HL-60 (cell line): ENCODE measurements at places on chromosomes 16 and 17.

DNA sequence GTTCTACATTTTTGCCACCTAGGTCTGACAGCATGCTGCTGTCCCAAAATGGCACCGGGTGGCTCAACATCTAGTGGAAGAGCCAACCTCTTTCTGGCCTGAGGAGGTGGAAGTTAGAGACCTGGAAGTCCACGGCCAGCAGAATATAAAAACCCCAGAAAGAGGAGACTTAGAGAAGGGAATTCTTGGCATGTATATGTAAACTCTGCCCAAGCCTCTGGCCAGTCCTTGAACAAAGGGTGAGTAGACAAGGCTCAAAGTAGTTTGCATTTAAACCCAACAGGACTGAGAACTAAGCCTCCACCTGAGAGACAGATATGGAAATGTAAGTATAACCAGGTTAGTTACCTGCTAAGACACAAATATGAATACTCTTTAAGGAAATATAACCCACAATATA lies 210.3 kb downstream of the GRIN2A start:
- DNase-seq, result no peak

DNA sequence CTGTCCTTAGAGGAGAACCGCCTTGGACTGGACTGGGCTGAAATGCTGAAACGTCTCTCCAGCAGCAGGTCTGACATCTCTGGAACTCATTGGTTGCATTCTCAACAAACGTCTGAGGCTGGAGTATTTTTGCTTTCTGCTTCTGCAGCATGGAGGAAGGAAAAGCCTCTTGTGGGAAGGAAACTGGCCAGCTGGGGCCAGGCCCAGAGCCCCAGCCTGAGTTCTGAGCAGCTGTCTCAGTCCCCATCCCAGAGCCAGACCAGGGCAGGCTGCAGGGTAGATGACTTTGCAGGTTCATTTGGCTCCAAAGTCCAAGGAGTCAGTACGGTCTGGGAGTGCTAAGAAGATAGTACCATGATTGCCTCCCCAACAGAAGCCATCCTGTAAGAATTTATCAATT lies 18.3 kb downstream of the TEKT3 start:
- DNase-seq, result no peak

DNA sequence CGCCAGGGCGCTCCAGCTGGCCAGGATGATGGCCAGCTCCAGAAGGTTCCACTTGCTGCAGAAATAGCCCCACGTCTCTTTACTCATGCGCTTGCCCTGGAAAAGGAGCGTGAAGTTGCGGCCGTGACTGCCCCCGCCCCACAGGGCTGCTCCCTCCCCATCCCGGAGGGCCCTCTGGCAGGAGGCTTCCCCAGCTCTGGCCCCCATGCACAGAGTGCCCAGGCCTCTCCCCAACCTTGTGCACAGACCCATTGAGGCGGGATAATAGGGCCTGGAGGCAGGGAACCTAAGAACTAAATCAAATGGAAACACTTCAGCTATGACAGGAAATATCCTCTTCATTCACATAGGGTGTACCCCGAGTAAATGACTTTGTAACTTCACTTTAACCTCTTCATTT lies 21.2 kb upstream of the GCSH start:
- DNase-seq, result no peak

DNA sequence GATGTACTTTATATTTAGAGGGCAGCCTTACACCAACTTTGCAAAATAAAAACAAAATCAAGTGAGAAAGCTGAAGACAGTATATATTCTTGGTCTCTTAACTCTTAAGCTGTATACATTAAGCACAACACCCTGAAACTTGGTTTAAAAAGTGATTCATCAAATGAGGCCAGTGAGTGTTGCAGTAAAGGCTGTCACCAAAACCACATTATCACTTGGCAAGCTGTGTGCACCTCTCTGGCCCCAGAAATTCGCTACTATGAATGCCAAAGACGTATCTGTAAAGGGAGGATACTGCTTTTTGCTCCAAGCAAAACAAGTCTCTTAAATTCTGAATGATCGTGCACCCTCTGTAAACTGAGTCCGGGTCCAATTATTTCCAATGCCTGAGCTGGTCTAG lies 163.9 kb downstream of the ZFHX3 start:
- DNase-seq, result no peak

DNA sequence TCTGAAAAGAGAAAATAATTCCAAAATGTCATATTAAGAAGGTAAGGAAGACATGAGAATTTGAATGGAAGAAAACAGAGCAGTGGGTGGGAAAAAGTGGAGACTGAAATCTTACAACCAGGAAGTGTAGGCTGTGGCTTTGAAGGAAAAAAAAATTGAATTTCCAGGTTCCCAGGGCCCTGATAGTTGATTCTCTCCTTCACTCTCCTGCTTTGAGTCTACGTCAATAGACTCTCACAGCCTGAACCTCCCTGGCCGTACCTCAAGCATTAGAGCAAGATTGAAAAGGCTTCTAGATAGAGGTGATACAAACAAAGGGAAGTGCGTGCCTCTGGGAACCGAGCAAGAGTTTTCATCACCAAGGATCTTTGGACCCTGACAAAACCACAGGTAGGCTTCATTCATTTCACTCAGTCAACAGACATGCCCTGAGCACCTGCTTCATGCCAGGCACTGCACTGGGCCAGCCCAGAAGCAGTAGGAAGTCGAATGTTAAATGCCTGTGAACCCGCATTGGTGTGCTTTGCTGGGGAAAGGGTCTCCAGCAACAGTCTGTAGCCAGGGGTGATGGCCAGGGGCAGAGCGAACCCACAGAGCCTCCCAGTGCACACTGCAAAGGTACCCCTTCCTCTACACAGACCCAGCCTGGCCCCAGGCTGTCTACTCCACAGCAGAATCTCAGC lies 163.9 kb downstream of the SLC39A11 start:
- no peak for DNase-seq

- no peak for DNase-seq
These were observed 39.3 kb downstream of the CBFB start for GRCh38 chr16:67068212-67068753.

- DNase-seq, result no peak
These were observed 16.8 kb downstream of the B9D1 start for GRCh38 chr17:19345486-19346350.

GRCh38 chr17:9842057-9842758 lies 16.5 kb downstream of the GLP2R start:
- no peak for DNase-seq

DNA sequence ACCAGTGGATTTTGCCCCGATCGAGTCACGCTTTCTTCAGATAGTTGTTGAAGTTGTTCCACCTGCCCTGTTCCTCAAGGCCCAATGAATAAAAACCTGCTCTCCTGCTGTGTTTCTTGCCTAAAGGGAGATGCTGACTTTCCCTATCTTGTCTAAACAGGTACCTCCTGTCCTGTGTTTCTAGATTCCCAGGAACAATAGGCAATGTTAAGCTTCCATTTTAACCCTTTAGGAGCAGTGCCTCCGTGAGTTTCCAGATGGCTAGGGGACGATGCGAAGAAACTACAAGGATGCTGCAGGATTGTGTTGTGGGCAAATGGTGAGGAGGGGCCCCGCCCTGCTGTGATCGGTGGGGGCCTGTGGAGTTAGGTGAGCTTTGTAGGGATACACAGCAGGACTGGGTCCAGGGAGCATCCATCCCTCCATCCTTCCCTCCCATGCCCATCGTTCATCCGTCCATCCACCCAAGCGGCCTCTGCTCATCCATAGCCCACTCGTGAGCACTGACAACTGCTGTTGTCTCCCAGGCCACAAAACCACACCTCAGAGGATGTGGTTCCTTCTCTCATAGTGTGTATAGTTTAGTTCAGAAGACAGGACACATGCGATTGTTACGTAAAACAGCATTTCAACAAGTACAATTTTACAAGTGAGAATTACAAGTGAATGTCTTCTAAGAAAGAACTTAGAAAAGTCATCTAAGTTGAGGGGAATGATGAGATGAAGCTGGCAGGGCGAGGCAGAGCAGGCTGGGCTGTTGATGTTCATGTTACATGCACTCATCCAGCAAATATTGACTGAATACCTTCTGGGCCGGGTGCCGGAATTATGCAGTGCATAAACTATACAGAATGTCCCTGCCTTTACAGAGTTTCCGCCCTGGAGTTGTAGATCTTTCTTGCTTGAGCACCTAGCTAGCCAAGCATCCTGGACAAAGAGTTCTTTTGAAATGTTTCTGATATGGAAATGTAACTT lies 5.2 kb downstream of the ARSG start:
- DNase-seq, result no peak

DNA sequence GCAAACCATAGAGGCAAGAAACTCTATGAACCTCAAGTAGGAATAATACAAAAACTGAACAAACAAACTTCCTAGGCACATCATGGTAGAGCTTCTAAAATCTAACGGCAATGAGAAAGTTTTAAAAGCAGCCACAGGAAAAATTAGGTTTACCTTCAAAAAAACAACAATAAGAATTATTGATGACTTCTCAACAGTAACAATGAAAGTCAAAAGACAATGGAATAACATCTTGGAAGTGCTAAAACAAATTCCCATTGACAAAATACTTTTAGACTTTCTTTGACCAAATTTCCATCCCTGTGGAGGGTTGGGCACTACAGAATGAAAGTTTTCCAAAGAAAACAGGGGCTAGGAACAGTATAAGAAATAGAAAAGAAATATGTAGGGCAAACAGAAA lies 222.9 kb upstream of the ERCC4 start:
- no peak for DNase-seq

DNA sequence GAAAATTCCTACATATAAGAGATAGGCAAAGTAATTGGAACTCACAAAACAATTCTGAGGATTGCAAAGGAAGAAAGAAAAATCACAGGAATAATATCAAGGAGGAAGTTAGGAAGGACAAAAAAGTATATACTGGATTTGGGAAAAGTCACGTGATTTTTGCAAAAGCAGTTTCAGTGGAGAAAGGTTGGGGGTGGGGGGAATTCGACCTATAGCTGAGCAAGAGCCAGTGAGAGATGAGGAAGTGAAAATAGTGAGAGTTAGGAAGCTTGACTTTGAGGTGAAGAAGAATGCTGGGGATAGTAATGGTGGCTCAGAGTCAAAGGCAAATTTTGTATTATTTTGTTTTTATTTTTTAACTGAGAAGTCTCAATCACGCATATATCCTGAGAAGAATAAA lies 438.0 kb upstream of the PMFBP1 start:
- peak; percentile 8 for DNase-seq

GRCh38 chr16:16578701-16579100 lies 199.8 kb downstream of the NPIPA7 start:
- DNase-seq, result no peak

- no peak for DNase-seq
These were observed 132.0 kb downstream of the PMP22 start for GRCh38 chr17:15133143-15133542.

GRCh38 chr17:67069603-67070136 lies 25.3 kb downstream of the CACNG1 start:
- DNase-seq, result no peak

- peak; percentile 32 for DNase-seq
These were observed 32.1 kb downstream of the HELZ start for GRCh38 chr17:67212714-67213417.

DNA sequence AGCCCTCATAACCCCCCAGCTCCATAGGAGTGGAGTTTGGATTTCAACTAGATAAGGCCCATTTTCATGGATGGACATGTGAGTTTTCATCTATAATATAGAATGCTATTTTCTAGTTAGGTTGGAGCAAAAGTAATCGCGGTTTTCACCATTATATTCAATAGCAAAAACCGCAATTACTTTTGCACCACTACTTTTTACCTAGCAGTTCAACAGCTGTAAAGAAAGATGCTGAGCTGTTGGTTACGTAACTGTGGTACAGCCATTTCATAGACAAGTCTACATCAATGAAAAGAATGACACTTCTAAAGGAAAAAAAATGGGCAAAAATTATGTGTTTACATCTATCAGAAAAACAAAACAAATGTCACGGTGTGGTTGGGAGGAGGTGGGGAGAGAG lies 507.7 kb downstream of the MAF start:
- DNase-seq, result peak; percentile 14

- DNase-seq, result no peak
These were observed 25.9 kb upstream of the NKD1 start for GRCh38 chr16:50522324-50522723.

DNA sequence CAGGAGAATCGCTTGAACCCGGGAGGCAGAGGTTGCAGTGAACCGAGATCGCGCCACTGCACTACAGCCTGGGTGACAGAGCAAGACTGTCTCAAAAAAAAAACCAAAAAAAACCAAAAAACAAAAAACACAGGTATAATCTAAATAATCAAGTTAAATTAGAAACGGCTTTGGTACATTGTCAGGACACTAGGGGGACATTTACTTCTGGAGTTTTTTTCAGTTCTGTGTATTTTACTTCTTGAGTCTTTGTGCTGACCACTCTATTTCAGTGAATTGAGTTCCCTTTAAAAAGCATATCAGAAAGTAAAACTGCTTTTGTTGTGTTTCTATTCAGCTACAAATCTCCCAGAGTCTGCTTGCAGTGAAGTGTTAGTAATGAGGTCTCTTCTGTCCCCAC lies 36.3 kb downstream of the DHRS7B start:
- DNase-seq, result no peak

GRCh38 chr17:40447806-40448205 lies 4.6 kb downstream of the IGFBP4 start:
- no peak for DNase-seq

GRCh38 chr17:76833747-76834146 lies 34.5 kb upstream of the MGAT5B start:
- no peak for DNase-seq

DNA sequence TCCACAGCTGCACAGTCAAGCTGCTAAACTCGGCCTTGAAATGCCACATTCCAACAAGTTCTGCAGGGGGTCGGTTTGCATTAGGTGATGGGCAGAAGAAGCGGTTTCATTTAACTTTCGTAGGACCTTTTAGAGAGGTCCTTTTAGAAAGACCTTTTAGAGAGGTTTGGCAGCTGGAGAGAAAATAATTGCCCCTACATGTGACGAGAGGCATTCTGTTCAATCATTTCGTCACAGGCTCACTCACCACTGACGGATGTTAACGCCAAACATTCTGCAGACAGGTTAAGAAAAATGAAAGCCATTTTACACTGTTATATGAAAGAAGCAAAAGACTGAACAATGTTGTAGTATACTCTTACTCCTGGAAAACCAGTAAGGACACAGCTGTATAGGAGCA lies 76.5 kb upstream of the ZNF423 start:
- no peak for DNase-seq

GRCh38 chr16:8959921-8960787 lies 3.6 kb downstream of the USP7 start:
- DNase-seq, result peak; percentile 52

DNA sequence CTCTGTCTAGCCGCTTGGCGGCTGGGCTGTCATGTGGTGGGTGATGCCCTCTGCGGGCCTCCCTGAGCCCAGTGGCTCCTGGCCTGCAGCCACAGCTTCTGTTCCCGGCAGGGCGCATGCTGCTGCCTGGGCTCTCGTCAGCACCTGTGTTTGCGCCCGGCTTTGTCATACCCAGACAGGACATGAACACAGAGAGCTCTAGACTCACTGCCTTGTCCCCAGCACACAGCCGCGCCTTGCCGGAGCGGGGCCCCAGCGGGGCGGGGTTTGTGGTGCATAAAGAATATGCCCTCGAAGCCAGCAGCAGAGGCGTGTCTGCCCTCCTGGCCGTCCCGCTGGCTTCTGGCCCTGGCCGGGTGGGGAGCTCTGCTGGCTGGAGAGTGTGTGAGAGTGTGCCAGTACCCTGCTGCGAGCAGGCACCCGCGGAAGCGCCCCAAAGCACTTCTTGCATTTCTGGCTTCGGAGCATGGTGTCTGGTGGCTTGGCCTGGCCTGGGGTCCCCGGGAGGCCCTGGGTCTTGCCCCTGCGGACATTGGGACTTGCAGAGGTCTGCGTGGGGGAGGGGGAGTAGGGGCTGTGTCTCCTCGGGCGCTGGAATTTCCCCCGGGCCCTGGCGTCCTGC lies 14.4 kb downstream of the ASPSCR1 start:
- no peak for DNase-seq
